Erythroblast (primary cell): ENCODE measurements at places on chromosomes 1 and 21.

DNA sequence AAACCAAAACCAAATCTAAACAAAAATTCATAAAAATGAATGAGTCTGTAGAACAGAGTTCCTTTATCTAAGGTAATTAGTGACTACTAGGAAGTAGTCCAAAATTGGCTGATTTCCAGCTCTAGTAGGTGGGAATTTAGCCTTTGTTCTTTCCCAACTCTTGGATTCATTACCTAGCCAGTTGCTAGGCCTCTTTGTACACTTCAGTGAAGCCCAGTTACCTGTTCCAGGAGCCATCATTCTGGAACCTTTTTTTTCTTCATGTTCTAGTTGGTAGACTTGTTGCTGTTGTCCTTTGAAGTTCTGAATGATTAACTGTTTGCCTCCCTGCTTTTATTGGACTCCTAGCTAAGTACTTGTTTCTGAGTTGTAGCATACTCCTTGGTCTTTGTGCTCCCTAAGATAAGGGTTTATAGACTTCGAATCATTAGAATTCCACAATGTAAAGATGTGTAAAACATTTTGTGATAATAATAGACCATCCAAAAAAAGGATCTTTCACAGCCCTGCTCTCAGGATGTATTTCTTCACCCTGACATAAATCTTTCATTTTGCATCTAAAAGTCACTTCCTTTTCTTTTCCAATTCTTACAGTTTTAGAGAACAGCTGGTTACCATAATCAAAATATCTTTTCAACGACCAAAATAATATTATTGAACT lies 9.8 kb downstream of the PLA2G4A start:
- DNase-seq, result no peak

GRCh38 chr1:28640766-28641165 lies 2.1 kb downstream of the TAF12 start:
- DNase-seq, result no peak

GRCh38 chr1:112599477-112599876 lies 19.5 kb downstream of the ST7L start:
- DNase-seq, result no peak

GRCh38 chr1:31027693-31028526 lies 37.6 kb downstream of the PUM1 start:
- DNase-seq, result no peak
